Iris pigment epithelial cell (primary cell): ENCODE measurements at places on chromosomes 6 and 20.

DNA sequence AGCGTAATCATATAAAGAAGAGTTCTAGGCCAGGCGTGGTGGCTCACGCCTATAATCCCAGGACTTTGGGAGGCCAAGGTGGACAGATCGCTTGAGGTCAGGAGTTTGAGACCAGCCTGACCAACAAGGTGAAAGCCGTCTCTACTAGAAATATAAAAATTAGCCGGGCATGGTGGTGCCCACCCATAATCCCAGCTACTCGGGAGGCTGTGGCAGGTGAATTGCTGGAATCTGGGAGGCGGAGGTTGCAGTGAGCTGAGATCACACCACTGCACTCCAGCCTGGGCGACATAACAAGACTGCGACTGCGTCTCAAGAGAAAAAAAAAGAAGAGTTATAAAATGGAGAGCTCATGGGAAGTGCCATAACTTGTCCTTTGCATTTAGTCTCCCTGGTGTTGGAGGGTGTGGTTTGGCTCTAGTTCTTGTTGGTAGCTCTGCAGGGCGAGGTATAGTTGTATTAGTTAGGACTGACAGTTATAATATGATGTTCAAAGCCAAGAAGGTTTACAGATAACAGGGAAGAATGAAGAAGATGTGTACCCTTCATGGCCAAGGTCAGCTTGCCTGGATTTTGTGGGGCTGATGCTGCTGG lies 54.8 kb downstream of the UTRN start:
- no peak for DNase-seq

- DNase-seq, result no peak
Observed at GRCh38 chr20:51027035-51027795, 4.3 kb upstream of the KCNG1 start.

DNA sequence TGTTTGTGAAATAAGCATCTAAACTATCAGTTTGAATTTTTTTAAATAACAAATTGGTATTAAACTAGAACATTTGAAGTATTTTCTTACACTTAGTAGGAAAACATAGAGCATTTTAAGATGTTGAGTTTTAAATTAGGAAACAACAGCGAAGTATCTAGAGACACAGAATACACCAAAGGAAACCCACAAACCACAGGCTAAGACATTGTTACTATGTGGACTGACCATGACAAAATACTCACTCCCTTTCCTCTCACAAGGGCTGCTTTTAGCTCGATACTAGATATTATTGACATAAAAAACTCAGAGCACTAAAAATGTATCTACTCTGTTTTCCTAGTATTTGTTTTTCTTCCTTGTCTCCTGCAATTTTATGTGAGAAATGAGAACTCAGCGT lies 266.0 kb upstream of the CITED2 start:
- DNase-seq, result peak; percentile 38

DNA sequence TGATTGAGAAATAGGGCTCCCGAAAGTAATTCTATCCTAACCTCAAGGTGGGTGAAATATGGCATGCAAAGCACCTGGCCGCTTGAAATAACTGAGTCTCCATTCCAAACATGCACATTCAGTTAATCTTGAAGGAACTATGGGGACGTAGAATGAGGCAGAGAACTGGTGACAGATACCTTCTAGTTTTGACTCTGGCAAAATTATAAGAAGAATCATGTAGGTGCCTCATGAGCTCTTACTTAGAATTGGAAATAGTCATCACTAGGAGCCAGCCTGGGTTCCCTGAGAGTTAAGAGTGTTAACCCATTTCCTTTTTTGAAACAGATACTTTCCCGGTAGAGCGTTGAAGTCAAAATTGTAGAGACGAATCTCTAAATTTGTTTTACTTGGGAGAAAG lies 49.3 kb downstream of the RPF2 start:
- DNase-seq, result no peak

DNA sequence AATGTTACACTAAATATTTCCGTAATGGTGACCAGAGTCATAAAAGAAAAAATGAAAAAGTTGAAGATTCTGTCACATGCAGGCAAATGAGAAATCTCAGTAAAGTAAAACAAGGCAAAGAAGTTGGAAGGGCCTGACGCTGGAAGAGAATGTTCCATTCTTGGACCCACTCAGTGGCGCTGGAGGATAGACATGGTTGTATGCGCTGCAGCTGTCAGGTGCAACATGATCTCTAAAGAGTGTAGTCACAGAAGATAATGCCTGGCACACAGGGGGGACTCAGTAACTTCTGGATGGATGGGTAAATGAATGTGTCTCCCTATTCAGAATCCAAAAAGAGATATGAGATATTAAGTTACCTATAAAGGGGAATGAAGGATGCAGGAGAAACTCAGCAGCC lies 116.3 kb downstream of the FAXC start:
- DNase-seq, result no peak

- DNase-seq, result peak; percentile 43
Observed at GRCh38 chr6:33073431-33073871, at the start of gene HLA-DPA1. Gene HLA-DPA1 (minus strand): TSS chr6:33073649.

GRCh38 chr6:46284475-46284874 lies 113.7 kb upstream of the ENPP5 start:
- no peak for DNase-seq

DNA sequence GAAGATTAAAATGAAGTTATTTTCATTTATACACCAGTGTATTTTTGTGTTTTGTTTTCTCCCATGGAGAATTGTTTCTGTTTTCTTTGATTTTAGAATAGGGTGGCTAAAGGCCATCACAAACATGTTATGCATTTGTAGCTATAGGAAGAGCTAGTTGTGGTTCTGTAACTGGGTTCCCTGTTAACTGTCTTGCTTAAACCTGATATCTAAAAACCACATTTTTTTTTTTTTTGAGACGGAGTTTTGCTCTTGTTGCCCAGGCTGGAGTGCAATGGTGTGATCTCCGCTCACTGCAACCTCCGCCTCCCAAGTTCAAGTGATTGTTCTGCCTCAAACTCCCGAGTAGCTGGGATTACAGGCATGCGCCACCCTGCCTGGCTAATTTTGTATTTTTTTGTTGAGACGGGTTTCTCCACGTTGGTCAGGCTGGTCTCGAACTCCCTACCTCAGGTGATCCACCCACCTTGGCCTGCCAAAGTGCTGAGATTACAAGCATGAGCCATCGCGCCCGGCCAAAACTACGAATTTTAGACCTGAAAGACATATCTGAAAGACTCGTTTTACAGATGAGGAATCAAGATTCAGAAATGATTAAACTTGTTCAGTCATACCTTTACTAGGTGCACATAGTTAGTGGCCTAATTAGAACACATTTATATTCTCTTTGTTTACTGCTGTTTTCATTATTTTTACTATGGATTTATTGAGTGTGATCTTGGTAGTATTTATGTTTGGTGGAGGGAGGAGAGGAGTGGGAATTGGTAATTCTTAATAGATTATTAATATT lies 18.0 kb downstream of the SCAF8 start:
- no peak for DNase-seq

DNA sequence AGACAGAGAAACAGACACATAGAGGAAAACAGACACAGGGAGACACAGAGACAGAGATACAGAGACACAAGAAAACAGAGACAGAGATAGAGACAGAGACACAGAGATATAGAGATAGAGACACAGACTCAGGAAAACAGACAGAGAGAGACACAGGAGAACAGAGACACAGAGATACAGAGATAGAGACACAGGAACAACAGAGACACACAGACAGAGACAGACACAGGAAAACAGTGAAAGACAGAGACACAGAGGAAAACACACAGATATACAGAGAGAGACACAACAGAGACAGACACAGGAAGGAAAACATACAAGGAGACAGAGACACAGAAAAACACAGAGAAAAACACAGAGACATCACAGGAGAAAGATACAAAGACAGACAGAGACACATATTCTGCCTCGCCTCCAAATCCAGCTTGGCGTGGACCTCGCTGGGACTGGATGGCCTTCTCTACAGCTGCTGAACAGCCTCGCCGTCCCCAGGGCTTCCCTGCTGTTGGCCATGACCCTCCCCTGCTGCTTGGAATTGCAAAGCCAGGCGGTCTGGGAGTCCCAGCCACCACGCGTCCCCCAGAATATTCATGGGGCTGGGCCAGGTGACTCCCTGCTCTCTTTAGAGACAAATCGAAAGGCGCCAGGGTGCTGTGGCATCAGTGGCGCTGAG lies 36.8 kb downstream of the NTSR1 start:
- DNase-seq, result no peak

- no peak for DNase-seq
Observed at GRCh38 chr6:30000156-30000791, 57.9 kb downstream of the HLA-A start.

- no peak for DNase-seq
Observed at GRCh38 chr6:131208787-131209186, 73.5 kb downstream of the AKAP7 start.

DNA sequence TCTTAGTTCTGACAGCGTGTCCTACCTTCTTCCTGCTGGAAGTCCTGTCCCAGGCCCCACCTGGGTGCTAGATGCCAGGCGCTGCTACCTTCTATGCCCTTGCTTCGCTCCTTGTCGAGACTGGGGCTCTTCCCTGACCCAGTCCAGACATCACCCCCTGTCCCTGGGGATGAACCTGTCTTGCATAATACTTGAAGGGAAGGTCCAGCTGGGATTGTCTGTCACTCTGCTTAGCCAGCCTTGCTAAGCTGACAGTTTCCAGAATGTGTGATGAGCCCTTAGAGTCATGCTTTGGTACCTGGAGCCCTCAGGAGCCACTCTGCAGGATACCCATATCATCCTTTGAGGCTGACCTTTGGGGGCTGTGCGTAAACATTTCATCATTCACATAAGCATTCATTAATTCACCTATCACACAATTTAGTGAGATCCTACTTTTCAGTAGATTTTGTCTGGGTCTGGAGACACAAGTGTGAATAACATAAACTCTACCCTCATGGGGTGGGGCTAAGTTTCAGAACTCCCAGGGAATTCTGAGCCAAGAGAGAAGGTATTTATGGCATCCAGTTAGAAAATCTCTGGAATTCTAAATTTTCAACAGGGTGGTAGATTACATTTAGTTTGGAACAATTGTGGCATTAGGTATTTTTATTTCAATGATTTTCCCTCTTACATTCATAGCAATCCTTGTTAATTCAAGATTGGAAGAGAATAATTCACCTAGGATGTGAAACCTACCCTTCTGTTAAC lies 151.1 kb upstream of the HDAC2 start:
- DNase-seq, result no peak

DNA sequence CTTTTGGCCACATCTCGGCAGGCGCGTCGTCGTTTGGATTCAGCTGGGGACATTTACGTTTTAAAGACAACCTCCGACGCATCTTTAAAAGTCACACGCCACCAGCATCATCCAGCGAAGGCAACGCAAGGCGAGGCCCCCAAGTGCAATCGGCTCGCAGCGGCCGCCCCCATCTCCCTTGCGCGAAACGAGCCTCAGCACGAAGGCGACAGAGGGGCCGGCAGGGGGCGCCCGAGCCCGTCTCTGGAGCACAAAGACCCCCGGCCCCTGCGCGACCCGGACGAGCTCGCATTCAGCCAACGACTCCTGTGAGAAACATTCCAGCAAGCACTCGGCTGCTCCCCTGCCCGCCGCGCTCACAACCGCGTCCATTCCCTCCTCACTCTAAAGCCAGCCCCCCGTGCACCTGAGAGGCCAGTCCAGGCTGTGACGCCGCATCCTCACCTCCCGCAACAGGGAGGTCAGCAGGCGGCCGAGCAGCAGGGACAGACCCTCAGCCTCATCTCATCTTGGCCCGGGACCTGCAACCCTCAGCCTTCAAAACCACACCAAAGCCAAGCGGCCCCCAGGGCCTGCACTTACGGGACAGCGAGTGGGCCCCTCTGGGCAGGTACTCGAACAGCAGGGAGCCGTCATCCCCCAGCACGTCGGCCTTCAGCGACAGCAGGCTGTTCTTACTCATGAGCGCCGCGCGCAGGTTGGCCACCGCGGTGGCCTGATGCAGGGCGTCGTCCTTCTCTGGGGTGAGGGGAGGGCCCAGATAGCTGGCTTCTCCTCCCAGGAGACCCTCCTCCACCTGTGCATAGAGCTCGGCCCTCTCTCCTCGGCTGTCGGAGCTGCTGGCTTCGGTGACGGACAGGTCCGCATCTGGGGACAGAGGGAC lies 35.8 kb downstream of the SLC2A4RG start:
- DNase-seq, result peak; percentile 24

GRCh38 chr20:23629542-23630391 lies 8.0 kb downstream of the CST3 start:
- DNase-seq, result no peak

- DNase-seq, result no peak
Observed at GRCh38 chr6:167127785-167128531, 5.1 kb downstream of the CCR6 start.

DNA sequence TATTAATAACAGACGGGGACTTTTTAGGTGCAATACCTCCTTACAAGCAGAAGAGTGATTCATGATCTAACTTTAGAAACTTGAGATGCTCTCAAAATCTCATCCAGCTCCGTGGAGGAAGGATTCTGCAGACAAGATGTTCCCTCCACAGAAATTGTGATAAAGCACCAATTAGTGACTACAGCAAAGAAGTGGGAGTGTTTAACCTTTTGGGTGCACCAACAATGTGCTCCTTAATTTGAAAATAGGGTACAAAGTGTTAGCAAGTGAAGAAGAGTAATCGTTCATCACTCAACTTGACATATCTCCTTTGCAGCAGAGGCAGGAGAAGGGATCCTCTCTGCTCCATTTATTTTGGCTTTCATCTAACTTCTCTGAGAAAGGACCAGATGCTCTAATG lies 22.8 kb upstream of the SCP2D1 start:
- DNase-seq, result no peak

DNA sequence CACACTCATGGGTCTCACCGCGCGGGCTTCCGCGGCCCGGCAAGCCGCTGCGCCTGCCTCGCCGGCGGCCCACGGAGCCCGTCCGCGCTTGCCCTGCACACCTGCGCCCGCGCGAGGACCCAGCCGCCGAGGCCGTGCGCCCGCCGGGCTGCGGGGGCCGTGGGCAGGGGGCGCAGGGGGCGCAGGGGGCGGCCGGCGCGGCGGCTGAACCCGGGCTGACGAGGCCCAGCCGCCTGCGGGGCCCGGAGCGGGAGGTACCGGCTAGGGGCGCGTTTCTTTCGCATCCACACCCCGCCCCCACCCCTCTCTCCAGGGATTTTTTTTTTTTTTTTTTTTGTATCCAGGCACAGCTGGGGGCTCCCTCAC lies 43.8 kb upstream of the OSTM1 start:
- DNase-seq, result no peak

DNA sequence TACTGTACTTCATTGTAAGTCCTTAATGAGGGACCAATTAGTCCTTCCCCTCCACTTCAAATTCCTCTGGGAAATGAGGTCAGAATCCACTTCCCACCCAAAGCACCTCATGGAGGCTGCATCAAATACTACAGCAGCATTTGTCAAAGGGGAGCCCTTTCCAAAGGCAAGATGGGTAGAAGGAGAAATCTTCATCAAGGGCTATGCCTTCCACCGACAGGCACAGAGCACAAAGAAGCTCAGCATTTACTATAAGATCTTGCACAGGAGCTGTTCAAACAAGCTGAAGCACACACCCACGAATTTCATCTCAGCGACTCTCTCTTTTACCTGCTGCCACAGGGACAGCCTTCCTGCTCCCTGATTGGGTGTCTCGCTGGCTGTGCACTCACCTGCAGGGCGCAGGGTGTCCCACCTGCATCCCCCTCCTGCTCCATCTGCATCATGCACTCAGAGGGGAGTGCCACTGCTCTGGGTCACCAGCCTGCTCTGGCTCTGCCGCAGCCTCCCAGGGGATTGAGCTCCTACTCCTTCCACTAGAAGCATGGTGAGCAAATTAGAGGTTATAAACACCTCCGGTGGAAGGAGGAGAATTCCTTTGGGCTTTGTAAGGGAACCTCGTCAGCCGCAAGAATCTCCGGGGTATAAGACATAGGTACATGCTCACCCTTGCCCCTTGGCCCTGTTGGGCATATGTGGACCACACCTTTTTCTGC lies 164.5 kb downstream of the ATXN1 start:
- DNase-seq, result no peak
